AG08396 (cell line): ENCODE measurements at places on chromosomes 7 and 10.

- peak; percentile 56 for DNase-seq
These were observed 961 bp downstream of the SCRN1 start for GRCh38 chr7:29988424-29989256.

GRCh38 chr10:124696446-124697392 lies 47.5 kb downstream of the FAM53B start:
- DNase-seq = no peak

DNA sequence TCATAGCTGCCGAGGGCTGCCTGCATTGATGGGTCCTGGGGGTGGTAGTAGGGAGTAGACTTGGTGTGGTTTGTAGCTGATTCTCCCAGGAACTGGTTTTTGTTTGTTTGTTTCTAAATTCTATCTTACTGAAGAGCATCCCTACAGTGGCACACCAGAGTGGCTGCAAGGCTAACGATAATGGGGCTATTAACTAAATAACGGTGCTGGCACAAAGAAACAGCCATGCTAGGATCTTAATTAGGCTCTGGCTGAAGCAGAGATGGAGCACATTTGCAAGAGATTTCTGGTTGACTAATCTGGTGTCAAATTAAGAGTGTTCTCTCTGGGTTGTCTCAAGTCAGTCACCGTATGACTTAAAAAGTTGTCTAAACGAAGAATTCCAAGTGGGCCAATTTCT lies 590.0 kb downstream of the NRG3 start:
- no peak for DNase-seq

- no peak for DNase-seq
These were observed 97.8 kb downstream of the PAXIP1 start for GRCh38 chr7:154905146-154905545.

DNA sequence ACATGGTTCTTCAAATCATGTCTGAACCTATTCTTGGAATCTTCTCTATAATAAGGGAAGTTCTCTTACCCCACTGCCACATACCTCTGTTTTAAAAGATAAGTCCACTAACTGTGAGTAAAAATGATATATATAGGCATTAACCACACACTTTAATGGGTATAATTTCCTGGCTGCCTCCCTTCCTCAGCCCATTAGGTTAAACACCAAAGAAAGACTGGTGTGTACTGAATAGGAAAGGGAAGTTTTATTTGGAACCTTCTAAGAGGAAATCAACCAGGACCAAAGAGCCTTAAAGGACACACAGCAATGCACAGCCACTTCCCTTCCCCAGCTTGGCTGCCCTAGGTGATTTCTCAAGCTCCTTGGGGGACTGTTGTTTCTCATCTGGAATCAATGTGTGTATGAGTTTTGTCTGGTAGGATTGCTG lies 5.0 kb upstream of the WBP1L start:
- DNase-seq = no peak

DNA sequence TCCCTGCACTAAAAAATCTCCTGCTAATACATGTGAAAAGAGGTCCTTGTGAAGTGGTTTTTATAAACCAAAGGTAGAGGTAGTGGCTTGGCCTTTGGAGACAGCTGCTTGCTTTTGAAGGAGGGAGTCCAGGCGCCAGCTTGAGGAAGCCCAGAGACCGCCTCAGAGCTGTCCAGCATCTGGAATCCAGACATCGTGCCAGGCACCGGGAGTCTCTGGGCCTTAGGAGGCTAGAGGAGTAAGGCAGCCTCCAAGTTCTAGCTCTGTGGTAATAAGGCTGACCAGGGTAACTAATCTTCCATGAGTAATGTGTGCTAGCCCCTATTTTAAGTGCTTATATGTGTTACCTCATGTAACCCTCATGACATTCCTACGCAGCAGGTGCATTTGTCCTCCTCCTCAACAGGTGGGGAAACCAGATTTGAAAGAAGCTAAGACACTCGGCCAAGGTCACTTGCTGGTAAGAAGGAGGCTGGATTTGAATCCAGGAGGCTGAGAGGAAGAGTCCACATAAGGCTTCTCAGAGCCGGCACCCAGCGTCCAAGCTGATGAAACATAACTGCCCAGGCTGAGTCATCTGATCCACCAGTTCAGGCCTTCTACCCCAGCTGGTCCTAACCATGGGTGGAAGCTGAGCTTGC lies 26.1 kb downstream of the PRLHR start:
- no peak for DNase-seq

GRCh38 chr10:103724771-103725170 lies 130.6 kb downstream of the SH3PXD2A start:
- DNase-seq = no peak

DNA sequence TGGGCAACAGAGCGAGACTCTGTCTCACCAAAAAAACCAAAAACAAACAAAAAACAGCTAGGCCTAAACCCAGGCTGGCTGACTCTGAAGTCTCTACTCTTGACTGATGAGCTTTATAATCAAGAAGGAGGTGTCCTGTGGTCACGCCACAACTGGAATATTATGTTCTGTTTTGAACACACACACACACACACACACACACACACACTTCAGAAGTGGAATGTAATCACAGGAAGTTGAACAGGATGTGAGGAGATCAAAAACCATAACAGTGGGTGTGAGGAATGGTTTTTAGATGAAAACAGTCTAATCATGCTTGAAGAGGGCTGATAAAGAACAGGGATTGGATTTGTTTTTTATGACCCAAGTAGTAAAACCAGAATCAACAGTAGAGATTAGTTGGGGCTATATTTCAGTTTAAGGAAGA lies 51.1 kb upstream of the IL6 start:
- DNase-seq = no peak

GRCh38 chr7:8175929-8176369 lies 86.0 kb downstream of the ICA1 start:
- no peak for DNase-seq

DNA sequence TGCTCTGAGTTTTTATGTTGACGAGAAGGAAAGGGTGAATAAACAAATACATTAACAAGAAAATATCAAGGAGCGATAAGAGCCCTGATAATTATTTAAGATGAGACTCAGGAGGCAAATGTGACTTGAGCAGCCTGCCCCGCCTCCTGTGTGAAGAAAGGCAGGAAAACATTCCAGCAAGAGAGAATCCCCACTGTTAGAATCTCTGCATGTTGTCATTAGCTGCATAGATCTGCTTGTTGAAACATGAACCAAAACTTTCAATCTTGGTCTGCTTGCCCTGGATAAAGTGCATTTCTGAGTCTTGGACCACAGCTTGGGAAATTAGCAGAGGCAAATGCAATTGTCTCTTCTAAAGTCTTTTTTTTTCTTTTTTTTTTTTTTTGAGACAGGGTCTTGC lies 120.0 kb downstream of the DPP6 start:
- no peak for DNase-seq

GRCh38 chr7:129376076-129376777 lies 58.0 kb upstream of the STRIP2 start:
- peak; percentile 20 for DNase-seq

DNA sequence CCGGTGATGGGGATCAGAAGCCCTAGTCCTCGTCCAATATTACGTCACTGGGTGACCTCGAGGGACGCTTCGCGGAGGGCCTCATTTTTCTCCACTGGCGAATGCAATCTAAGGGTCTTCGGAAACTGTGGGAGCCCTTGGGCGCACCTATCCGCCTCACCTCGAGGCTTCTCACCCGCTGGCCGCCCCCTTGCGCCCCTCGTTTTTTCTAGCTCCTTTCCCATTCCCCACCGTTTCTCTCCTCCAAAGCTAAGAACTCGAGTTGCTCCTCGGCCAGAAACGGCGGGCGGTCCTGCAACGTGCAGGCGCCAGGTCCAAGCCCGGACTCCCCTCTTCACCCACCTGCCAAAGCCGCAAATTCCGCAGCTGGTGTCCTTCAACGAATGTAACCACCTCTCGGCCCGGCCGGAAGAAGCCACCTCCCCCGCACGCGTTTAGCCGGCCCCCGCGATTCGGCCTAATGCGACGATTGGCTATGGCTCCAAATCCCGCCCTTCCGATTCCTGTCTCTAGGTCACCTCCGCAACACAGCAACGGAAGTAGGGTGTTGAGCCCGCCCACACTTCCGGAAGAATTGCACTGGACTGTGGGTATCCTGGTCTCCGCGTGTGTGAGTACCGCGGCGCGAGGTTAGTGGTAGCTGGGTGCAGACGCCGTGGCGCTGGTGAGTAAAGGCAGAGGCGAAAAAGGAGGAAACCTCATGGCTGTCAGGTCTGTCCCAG lies at the start of the genes ATP5MK and PDCD11:
ATP5MK (minus strand) TSS at position 409 of the 722 bp plus-strand sequence. CDS start 4,018 bp downstream, outside the sequence.
PDCD11 (plus strand) TSS at position 560 of the 722 bp plus-strand sequence. CDS start 1,801 bp downstream, outside the sequence.
- DNase-seq = peak; percentile 97

DNA sequence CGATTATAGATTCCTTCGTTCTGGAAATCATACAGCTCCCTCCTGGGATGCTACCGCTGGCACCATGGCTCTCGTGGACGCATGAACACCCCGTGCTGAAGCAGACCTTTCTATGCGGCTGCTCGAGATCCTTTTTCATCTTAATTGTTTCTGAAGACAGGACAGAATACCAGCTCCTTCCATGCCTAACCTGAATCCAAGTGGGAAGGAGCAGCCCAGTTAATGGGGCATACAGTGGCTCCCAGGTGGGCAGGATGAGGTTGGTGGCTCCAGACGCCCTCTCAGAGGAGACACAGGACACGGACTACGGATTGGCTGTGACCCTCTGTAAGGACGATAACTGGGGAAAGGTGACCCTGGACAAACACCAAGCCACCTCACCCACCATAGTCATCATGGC lies 18.4 kb upstream of the LOXL4 start:
- DNase-seq = no peak

DNA sequence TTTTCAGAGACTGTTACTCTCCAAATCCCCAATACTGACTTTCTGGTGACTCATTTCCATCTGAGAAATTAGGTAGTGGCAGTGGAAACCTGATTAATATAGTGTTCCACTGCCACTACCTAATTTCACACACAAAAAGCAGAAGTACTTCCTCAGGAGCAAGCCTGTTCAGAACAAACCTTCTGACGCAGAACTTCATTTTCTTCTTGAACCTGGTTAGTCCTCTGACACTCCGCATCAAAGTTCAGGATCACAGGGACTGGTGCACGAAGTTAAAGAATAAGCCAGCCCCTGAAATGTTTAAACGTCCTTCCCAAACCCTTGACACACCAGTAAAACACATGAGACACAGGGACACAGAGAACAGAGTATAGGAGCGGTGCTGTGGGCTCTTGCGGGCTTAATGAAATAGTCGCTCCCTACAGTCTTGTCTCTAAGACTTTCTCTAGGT lies 4.4 kb downstream of the WDR91 start:
- no peak for DNase-seq

GRCh38 chr10:110221044-110221720 lies 13.8 kb downstream of the MXI1 start:
- DNase-seq = no peak

- DNase-seq = no peak
These were observed 518.4 kb downstream of the CCSER2 start for GRCh38 chr10:84846658-84847316.

GRCh38 chr7:138949421-138950088 lies 31.6 kb downstream of the KIAA1549 start:
- no peak for DNase-seq

DNA sequence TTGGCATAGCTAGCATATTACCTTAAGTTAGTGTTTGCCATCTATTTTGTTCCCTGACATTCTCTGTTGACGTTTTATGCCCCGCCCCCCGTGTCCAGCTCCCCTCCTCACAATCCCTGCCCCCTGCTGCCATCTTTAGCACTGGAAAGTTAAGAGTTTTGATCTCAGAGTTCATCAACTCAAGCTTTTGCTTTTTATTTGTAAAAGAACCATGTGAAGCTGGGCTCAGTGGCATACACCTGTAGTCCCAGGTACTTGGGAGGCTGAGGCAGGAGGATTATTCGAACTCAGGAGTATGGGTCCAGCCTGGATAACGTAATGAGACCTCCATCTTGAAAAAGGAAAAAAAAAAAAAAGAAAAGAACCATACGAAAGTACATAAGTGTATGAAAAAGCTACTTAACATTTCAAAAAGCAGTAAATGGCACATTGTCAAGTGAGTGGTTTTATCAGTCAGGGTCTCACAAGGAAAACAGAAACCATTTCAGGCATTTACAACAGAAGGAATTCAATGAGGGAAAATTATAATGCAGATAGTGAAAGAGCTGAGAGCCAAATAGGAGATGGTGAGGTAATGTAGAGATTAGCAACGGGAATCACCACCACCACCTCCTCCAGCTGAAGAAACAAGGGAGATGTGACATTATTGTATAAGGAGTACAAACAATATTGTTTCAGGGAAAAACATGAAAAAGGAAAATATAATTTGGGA lies 64.9 kb downstream of the MCU start:
- DNase-seq = no peak
